ENCODE measurements at places on chromosomes 5 and 9.

DNA sequence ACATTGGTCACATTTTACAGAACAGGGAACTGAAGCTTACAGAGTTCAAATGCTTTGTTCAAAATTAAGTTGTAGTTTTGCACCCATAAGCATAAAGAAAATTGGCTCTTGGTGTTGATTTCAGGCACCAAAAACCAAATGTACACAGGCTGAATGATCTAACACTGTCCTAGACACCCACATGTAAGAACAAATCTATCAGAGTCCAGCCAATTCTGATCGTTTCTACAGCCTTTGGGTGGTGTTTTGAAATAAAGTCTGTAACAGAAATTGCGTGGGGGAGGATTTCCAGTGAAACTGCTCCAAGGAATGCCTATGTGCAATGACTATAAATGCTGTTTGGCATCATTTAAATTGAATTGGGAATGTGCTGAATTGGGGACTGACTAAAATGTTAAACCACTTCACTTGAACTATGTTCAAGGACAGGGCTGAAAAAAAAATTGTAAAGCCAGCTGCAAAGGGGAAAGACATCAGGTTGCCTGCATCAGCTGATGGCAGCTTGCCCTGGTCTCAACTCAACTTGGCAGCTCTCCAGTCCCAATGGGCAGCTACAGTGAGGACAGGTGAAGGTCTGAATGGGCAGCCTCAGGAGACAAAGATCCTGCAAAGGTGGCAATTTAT is 92.2 kb upstream of the TRPC7 start:
- DNase-seq, result no peak

GRCh38 chr5:147081311-147081764 is 153.5 kb upstream of the STK32A start:
- DNase-seq, result peak; percentile 16

- DNase-seq, result no peak
These were observed 456.9 kb downstream of the RASEF start for GRCh38 chr9:82606071-82606470.

DNA sequence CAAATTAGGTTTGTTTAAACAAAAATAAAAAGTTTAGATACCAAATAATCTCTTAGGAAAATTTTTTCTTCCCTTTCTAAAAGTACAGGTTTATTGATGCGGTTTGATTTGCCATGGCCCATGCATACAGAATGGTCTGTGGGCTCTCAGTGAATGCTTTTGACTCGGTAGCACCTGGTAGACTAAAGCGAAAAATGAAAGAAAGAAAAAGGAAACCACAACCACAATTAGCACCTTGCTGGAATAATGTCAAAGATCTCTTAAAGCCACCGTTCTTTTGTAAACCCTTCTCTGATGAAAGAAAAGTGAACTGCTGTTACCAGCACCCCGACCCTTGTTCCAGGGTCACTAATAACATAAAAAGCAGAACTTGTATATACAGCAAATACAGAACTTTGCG is 157.9 kb downstream of the NFIB start:
- DNase-seq, result no peak

DNA sequence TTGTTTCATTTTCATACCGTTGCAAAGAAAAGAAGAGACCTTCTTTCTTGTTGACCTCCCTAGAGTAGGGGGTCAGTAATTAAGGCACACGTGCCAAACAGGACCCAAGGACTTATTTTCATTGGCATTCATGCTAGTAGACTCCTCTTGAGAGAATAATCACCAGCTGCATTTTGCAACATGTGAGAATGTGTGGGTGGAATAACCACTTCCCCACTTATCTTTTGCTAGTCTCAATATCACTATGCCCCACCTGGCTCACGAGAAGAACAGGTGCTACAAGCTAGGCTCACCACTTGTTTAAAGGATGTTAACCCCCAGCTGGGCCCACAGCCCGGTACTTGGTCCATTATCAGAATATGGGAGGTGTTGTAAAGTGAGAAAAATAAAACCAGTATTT is 460.7 kb upstream of the MEF2C start:
- no peak for DNase-seq

DNA sequence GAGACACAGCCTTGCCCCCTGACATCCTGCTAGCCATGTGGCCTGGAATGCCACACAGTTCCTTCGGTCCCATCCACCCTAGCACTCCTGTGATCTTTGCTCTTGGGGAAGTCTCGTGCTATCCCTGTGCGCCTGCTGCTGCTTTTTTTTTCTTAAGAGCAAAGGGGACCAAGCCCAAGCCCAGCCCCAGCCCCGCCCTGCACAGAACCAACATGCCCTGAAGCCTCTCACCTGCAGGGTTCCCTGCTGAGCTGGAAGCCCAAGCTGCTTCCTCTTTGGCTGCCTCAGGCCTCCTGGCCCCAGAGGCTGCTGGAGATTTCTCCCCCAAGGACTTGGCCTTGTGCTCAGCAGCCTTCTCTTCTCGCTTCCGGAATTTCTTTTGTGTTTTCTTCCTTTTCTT is 1.8 kb downstream of the SURF6 start:
- no peak for DNase-seq

- no peak for DNase-seq
These were observed 79.4 kb downstream of the FAM114A2 start for GRCh38 chr5:153959134-153959957.

GRCh38 chr9:136409557-136410455 is 608 bp downstream of the ENTR1 start:
- peak; percentile 43 for DNase-seq

DNA sequence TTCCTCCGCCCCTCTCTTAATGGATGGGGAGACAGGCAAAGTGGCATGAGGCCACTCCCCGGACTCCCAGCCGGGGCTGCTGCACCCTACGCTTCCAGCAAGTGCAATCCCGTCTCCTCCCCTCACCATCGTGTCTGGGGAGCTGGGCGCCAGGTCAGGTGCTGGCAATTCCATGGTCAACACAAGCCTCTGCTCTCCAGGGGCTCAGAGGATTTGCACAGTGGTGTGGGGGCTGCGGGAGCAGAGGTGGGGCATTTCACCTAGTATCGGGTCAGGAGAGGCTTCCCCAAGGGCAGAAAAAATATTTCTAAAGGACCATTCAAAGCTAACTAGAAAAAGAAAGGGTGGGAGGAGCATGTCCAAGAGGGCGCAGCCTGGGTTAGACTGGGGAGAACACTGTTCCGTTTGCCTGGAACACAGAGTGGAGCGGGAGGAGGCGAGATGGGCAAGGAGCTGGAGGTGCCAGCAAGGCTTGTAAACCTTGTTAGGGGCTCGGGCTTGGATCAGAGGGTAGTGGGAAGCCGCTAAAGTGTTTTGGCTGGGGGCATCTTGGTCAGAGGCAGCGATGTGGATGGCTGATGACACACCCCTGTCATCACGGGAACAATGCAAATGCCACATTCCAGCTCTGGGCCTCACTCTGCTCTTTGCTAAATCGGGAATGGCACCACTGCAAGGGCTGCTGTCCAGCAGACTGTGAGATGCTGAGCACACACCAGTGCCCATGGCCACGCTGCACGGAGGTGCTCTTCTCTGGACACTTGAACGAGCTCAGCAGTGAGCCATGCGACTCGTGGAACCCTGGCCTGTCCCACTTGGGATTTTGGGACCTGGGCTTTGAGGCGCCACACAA is 191.7 kb downstream of the CDK5RAP2 start:
- DNase-seq, result no peak

DNA sequence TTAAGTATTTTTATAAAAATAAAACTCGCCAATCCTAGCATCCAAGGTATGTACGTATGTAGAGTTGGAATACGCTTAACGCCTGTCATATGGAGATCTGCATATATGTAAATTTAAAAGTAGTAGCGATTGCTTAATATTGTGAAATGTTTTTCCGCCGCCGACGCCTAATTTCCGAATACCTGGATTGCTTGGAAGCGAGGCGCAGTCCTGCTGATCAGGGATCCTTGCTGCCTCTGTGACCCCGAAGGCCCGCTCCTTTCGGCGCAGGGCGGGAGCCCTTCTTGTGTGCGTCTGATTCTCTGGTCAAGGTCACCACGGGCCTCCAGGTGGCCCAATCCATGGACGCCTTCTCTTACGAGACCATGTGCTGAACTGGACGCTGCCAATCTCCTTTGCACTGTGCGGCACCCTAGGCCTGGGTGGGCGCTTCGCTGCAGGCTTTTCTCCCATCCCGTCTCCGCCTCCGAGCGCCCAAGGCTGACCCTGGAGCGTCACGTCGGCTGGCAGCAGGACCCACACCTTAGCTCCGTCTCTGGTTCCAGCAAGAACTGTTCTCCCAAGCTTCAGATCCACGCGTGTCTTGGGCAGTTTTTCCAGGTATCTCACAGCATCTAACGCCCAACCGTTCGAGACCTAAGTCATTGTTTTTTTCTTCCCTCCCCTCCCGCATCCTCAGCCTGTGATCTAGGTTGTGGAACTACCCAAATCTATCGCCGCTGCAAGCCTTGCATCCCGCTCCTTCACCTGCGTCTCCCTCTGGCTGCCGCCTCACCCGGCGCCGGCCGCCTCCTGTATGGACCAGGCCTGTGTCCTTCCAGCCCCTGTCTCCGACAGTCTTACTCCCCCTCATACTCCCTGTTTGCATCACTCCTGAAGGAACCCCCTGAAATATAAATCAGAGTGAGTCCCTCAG is 3.6 kb upstream of the TRIM41 start:
- DNase-seq, result peak; percentile 66

GRCh38 chr5:68067291-68067690 is 148.3 kb upstream of the PIK3R1 start:
- DNase-seq, result no peak

DNA sequence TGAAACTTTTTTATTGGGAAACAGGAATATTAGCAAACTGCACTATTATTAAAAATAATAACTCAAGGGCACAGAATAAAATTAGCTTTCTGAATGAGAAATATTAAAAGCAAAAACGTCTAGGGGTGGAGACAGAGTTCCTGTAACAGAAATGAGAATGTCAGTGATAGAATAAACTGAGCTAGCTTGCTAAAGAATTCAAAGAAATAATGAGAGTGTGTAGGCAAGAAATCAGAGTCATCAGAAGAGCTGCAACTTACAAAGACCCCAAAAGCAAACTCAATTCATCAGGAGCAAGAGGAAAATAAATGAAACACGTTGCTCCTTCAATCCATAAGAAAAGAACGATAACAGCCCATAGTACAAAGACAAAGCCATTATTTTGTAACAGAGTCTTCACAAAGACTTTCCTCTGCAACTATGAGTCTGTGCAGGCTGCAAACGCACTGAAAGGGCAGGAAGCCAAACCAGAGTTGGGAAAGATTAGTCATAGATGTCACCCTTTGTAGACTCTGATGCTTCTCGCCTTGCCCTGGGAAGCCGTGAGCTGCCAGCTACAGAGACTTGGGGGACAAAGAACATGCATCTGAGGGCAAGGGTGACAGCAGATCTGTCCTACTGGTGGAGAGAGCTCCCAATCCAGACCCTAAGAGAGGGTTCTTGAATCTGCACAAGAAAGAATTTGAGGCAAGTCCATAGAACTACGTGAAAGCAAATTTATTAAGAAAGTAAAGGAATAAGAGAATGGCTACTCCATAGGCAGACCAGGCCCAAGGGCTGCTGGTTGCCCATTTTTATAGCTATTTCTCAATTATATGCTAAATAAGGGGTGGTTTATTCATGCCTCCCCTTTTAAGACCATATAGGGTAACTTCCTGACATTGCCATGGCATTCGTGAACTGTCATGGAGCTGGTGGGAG is 40.8 kb downstream of the SHC3 start:
- DNase-seq, result peak; percentile 68

GRCh38 chr5:160230686-160231527 is 1.6 kb downstream of the FABP6 start:
- no peak for DNase-seq

DNA sequence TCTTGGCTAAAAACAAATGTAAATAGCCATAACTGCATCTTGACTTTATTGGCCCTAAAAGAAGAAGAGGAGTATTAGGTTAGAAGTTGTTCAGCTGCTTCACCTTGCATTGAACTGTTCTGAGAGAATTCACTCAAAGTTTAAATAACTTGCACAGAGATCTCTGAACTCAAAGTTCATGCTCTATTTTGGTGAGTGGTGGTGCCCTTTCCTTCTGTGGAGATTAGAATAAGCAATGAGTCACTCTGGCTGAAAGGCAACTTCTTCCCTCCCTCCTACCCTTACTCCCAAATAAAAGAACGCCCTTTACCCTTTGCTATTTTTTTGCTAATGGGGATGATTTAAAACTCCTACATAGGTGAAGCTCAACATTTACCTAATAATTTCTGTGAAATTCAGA is 48.9 kb downstream of the ERMP1 start:
- no peak for DNase-seq

DNA sequence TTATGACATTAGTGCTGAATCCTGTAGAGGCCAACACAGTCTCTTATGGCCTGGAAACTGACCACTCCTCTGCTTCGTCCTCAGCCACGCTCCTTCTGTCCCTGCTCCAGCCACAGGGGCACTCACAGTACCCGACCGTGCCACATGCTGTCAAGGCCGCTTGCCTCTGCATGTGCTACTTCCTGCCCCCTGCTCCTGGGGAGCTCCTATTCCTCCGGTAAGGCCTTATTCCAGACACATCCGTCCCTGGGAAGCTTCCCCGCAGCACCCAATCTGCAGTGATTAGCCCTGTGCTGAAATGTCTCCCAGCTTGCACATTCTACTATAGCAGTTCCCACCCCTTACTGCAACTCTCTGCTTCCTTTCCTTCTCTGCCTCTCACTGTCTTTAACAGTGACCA is 187.5 kb downstream of the CRB2 start:
- DNase-seq, result no peak

DNA sequence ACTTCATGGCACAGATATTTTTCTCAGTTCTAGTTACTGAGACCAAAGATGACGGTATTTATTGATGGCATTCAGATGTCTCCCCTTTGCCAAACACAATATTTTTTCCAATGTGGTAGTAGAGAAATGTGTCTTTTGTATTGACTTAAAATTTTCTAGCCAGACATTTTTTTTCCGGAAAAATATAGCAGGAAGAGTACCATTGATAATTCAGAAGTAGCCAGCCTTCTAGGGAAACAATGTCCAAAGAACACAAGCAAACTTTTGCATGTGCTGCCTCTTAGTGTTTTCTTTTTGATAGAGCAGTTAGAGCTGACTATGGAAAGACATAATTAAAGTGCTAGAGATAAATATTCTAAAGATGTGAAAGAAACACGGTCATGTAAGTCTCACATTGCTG is 231.4 kb downstream of the MARCHF11 start:
- no peak for DNase-seq

- DNase-seq, result no peak
These were observed 245.1 kb downstream of the AOPEP start for GRCh38 chr9:94971378-94972131.

GRCh38 chr9:134839455-134840125 is 41.0 kb upstream of the FCN2 start:
- DNase-seq, result peak; percentile 12

GRCh38 chr9:103981912-103982311 is 112.2 kb upstream of the SMC2 start:
- DNase-seq, result no peak

GRCh38 chr5:145791866-145792265 is 43.3 kb downstream of the PRELID2 start:
- no peak for DNase-seq

- DNase-seq, result no peak
These were observed 34.8 kb upstream of the IFNK start for GRCh38 chr9:27489087-27489876.

All from right cardiac atrium (tissue), 5 donors.